ENCODE measurements at places on chromosomes 16 and 17. TPM values are rescaled to one million over a fixed set of nuclear protein-coding genes. Genes with fewer than 3 reads are reported as not detected.

GRCh38 chr17:3754458-3755334 lies 31.0 kb downstream of the HASPIN start:
- peaks cover 6% of the 10 kb centered on the region for H3K4me1 ChIP-seq
- H3K36me3 ChIP-seq = no peaks in the 10 kb centered on the region
- peak; percentile 93 for DNase-seq
- no peaks in the 10 kb centered on the region for H3K27me3 ChIP-seq
- no peak overlapping the region for H3K4me3 ChIP-seq

Gene UTS2R
- not detected for polyA plus RNA-seq

- H3K36me3 ChIP-seq = no peaks in the 10 kb centered on the region
- DNase-seq = no peak
- no peak overlapping the region for H3K27ac ChIP-seq
- no peak overlapping the region for H3K4me3 ChIP-seq
- no peaks in the 10 kb centered on the region for H3K27me3 ChIP-seq
These were observed 59.5 kb downstream of the CHD9NB start for GRCh38 chr16:52993179-52993578.

- H3K4me1 ChIP-seq = peaks cover 26% of the 10 kb centered on the region
- H3K27me3 ChIP-seq = no peaks in the 10 kb centered on the region
- peak overlapping the region; percentile 73 for H3K27ac ChIP-seq
- DNase-seq = peak; percentile 86
These were observed 210.4 kb upstream of the CHMP6 start for GRCh38 chr17:80781211-80781610.

GRCh38 chr17:4090898-4091297 lies 51.9 kb downstream of the ZZEF1 start:
- no peaks in the 10 kb centered on the region for H3K4me1 ChIP-seq
- H3K27ac ChIP-seq = no peak overlapping the region
- no peak overlapping the region for H3K4me3 ChIP-seq
- DNase-seq = no peak
- H3K36me3 ChIP-seq = peaks cover 91% of the 10 kb centered on the region
- no peaks in the 10 kb centered on the region for H3K27me3 ChIP-seq

DNA sequence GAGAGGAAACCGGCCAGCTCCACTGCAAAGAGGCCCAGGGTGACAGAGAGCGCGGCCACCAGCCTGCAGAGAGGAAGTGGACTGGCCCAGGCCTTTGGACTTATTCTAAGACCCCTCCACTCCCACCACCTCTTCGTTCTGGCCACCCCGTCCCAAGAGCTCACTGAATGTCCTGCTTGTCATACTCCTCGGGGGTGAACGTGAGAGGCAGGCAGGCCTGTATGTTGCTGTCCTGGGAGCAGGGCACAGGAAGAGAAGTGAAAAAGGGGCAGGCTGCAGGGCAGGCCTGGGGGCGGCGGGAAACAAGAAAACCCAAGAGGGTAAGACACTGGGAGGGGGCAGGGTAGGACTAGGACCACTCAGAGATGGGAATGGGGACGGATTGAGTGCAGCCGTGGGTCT lies 384 bp downstream of the TMEM107 start:
- peak overlapping the region; percentile 95 for H3K27ac ChIP-seq
- peak overlapping the region; percentile 56 for H3K4me3 ChIP-seq
- DNase-seq = peak; percentile 81
- H3K4me1 ChIP-seq = peaks cover 32% of the 10 kb centered on the region
- H3K27me3 ChIP-seq = no peaks in the 10 kb centered on the region
